DND-41 (cell line): ENCODE measurements at places on chromosomes 3 and 15.

DNA sequence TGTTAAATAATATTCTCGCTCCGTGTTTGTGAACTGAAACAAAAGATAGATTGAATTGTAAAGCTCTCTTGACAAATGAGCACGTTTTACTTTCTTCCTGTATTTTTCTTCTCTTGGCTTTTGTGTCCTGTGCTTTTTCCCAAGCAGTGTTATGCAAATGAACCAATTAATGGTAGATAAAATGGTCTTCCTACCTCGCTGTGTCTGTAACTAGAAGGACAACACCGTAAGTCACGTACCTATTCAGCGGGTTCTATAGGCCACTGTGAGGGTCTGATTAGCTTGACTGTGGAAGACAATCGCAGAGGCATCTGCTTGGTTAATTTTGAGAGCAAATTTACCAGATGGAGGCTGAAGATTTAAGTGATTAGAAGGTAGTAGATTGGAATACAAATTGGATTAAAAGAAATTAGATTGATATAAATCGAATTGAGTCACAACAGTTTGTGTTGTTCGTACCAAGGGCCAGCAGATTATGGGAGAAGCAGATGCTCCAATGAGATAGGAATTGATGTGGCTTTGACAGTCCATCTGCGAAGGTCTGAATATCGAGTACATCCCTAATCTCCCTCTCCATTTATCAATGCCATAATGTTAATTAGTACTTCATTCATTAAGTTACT is 40.2 kb downstream of the ROBO2 start:
- no peak for DNase-seq

- DNase-seq = no peak
Measured at GRCh38 chr3:117045143-117045542, 335.6 kb downstream of the TUSC7 start.

- DNase-seq = no peak
Measured at GRCh38 chr3:31592764-31593163, 60.0 kb downstream of the STT3B start.

GRCh38 chr15:27692438-27692837 is 406.7 kb downstream of the OCA2 start:
- no peak for DNase-seq

DNA sequence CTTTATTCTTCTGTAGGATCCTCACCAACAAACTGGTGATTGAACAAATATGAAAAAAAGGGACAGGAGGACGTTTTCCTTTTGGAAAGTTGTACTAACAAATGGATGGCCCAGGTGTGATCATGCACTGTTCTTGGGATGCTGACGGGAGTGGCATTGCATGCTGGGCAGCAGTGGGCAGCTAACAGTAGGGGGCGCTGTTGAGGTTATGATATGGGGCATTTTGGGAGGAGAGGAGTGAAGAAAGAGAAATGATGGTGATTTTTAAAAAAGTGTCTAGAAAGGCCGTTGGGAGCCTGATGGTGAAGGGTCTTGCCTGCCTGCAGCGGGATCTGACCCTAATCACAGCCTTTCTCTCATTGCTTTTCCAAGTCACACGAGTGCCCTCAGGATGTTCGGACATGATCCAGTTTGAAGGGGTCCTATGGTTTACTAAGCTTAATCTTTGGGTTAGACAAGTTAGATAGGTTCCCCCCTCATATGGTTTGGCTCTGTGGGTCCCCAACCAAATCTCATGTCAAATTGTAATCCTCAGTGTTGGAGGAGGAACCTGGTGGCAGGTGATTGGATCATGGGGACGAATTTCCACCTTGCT is 46.2 kb upstream of the PRTG start:
- DNase-seq = peak; percentile 36

DNA sequence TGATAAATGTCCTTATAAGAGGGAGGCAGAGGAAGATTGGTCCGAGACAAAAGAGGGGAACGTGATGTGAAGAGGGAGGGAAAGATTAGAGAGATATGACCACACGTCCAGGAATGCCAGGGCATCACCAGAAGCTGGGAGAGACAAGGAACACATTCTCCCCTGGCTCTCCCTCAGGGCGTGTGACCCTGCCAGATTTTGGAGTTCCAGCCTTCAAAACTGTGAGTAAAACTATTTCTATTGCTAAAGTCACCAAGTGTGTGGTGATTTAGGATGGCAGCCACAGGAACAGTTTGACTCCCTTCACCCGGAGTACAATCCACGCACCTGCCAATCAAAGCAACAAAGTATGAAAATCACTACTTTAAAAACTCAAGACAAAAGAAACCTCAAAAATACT is 32.1 kb upstream of the TJP1 start:
- no peak for DNase-seq

DNA sequence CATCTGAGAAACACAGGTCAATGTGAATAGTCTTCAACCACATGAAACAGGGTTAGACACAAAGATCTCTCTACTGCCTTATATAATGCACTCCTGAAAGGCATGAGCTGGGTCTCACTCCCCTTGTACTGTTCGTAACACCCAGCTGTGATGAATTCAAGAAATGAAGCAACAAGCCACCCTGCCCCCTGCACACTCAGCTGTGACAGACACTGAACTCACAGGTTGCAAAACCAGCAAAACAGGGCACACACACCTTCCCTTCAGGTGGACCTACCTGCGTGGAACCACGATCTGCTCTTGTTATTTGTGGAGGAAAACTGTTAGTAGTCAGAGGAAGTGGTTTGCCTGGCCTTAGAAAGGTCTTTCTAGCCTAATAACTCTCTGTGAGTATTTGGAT is 64.5 kb downstream of the CERS3 start:
- no peak for DNase-seq

DNA sequence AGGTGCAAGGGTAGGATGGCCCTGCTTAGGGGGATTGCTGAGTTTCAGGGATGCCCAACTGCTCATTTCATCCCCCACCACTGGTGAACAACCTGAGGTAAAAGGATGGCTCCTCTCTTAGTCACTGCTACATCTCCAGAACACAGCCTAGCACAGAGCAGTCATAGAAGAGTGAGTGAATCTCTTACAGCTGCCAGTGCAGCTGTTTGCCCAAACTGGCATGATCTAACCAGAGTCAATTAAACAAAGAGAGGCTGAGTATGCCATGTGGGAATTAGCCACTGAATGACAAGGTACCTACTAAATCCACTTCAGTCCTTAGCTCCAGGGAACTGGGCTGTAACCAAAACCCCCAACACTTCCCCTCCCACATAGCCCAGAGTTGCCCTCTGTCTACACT is 6.8 kb upstream of the NCKIPSD start:
- no peak for DNase-seq

DNA sequence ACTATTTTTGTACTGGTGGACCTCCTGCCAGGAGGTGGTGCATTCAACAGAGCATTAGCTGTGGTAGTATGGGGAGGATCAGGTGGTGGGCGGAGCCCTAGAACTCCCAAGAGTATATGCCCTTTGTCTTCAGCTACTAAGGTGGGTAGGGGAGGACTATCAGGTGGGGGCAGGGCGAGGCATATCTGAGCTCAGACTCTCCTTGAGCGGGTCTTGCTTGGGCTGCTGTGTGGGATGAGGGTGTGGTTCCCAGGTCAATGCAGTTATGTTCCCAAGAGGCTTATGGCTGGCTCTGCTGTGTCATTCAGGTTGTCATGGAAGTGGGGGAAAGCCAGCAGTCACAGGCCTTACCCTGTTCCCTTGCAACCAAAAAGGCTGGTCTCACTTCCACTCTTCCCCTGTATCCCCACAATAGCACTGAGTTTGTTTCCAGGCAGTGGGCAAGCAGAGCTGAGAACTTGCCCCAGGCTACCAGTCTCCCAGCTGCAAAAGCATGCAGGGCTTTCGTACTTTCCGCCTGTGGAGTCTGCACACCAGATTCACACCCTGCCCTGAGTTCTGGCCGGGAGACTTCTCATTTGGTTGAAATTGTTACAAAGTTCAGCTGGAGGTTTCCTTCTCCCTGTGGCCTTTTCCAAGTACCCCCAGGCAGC is 93.7 kb upstream of the DPPA4 start:
- DNase-seq = no peak
